ENCODE measurements at places on chromosomes 2 and 18.

- DNase-seq = no peak
These were observed 98.6 kb upstream of the ZNF397 start for GRCh38 chr18:35142275-35142615.

DNA sequence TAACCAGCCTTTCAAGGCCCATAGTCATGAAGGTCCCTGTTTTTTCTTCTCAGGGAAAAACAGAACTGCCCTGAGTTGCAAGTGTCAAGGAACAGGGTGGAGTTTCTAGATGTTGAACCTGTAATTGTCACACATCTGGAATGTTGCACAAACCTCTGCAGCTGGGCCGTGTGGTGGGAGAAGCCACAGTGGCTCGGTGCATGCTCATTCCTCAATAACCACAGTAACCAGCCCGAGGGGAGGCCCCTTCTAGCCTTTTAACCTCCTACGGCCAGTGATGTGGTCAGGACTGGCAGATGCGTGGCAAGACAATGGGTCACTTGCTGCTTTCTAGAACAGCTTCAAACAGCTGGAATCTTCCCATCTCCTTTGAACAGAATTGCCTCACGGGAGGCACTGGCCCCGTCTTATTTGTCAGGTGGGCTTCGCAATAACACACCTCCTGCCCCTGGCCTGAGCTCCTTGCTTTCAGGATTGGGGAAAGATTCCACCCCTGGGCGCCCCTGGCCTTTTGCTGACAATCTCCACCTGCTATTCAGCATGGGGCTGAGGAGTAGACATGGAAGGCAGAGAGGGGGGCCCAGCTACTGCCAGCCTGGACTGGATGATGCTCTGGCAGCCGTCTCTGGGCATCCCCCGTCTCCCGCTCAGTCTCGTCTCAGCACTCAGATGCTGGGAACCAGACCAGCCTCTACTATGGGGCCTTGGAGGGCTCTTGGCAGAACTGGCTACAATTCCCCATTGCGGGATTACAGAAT, 102.9 kb downstream of the KLHL29 start:
- DNase-seq = no peak

GRCh38 chr18:37452682-37453385, 112.8 kb downstream of the CELF4 start:
- no peak for DNase-seq

- no peak for DNase-seq
These were observed 604.3 kb upstream of the CDH7 start for GRCh38 chr18:65146482-65147021.

GRCh38 chr2:99470957-99471356, 18.9 kb downstream of the REV1 start:
- no peak for DNase-seq

DNA sequence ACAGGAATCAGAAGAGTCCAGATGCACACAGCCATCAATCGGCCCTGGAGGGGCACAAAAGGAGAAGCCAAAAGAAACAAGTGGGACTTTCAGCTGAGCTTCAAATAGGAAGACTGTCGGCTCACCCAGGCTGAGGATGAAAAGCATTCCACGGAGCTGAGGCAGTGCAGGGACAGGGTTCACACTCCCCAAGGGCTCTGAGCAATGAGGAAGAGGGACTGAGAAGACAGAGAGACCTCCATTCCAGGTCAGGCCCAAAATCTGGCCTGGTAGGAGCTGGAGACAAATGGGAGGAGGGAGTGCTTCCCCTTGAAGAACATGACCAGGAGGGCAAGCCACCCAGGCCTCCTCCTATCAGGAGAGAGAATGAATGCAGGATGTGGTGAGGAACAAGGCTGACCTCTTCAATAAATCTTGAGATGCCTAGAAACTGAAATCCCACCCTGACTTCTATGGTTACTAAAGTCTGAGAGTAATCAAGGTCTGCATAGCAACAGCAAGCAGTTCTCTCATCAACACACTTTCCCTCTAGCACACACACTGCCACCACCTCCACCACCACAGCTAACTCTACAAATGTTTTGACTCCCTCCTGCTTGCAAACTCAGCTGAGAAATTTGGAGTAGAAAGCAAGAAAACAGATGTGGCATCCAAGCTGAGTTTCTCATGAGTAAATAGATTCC, 434.4 kb downstream of the TNS1 start:
- DNase-seq = no peak

DNA sequence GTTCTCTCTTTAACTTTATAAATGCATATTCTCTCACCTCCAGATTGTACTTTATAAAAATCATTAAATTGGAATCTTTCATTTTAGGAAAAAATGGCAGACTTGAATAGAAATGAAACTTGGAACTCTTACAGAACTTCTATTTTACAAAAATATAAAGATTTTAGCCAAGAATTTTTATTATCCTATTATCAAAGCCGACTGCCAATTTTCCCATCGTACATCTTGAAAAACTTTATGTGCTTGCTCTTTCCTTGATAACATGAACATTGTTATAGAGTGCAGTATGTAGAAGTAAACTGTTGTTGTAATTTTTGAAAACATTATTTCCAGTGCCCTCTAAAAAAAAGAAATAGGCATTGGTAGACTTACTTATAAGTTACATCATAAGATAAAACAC, 475.7 kb upstream of the REG3G start:
- no peak for DNase-seq

DNA sequence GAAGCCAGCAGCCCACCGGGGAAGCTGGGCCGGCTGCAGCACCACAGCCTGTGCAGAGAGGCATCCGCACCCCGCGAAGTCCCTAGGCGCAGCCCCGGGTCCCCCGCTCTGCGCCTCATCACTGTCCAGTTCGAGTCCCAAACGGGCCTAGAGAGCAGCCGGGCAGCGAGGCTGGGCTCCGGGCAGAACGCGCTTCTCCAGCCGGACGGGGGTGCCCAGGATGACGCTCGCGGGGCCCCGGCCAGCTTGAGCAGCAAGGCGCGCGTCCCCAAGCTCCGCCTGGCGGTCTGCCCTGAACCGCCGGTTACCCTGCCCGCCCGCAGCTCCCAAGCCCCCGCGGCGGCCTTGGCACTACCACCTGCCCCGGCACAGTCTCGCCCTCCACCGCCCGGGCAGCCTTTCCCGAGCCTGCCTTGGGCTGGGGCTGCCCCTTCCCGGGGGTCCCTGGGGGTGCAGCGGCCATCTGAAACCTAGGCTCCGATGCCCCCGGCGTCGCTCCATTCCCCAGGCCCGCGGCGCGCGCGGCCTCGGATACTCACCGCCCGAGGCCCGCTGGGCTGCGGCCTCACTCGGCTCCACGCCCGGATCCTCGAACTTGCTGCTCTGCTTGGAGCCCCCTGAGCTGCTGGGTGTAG, 591 bp downstream of the SLC16A14 start:
- DNase-seq = peak; percentile 48

DNA sequence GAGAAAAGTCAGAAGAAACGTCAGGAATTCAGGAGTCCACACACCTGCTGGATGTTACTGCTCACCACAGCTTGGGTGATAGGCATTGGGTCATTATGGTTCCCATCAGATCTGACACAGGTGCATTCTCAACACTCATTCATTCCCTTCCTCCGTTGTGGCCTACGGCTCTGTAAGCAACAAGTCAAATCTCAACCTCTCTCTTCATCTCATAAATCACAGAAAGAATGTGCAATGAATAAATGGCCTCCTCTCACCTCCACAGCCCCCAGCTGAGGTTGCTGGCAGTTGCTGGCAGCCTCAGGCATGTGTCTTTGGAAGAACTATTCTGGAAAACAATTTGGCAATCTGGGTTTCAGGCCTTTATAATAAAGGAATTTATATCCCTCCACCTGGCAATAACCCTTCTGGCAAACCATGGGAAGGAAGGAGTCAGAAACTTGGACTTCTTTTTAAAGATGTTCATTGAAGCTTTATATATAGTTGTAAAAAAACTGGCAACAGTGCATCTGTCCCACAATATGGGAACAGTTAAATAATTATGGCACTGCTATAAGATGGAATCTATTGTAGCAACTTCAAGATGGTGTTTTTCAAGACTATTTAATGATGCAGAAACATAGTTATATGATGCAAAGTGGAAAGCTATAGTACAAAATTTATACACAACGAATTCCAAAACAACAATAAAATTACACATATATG, 175.4 kb downstream of the ANAPC1 start:
- DNase-seq = no peak

GRCh38 chr18:22303927-22304326, 113.8 kb downstream of the CTAGE1 start:
- DNase-seq = no peak

GRCh38 chr2:32947076-32947483, 327 bp downstream of the LTBP1 start:
- no peak for DNase-seq

- DNase-seq = no peak
These were observed 117.5 kb upstream of the NCKAP5 start for GRCh38 chr2:133685636-133686215.

Measured in T-helper 1 cell (primary cell).